Karpas-422 (cell line): ENCODE measurements at places on chromosomes 3 and 15.

- DNase-seq = no peak
Observed at GRCh38 chr3:30098653-30099455, 507.5 kb upstream of the TGFBR2 start.

GRCh38 chr3:13588993-13589392 lies 40.1 kb downstream of the FBLN2 start:
- no peak for DNase-seq

DNA sequence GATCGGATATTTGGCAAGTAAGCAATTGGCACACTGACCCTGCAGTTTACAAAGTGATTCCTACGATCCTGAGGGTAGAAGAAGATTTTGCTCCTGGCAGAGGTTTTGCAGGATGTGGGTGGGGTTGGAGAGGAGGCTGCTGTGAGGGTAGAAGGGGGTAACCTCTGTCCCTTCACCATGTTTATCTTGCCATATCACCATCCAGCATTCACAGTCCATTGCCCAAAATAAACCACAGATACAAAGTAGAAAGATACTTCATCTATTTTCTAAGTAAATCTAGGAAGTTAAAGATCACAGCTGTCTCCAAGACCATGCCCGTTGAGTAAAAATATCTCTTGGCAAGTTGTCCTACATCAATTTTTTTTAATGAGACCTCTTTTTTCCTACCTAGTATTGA lies 51.6 kb downstream of the LIPC start:
- no peak for DNase-seq

- DNase-seq = no peak
Observed at GRCh38 chr3:40899286-40899712, 300.0 kb upstream of the CTNNB1 start.

DNA sequence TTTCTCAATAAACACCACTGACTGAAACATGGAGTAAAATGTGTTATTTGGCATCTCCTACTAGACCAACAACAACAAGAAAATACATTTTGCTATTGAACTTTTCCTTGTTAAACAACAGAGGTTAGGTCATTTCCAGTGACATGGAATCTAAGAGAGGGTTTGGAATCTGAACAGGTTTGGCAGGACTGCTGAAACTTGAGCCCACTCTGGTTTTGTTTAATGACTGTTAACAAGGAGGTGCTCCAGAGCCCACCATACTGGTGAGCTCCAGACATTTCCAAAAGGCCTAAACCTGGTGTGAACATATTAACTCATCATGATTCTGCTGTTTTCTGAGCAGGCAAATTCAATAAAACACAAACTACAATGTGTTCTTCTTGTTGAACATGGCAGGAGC lies 330.7 kb upstream of the TRIM42 start:
- no peak for DNase-seq

- DNase-seq = no peak
Observed at GRCh38 chr15:72562386-72562785, 88.3 kb downstream of the ARIH1 start.

GRCh38 chr15:90471769-90472168 lies 58.0 kb upstream of the CRTC3 start:
- DNase-seq = no peak

GRCh38 chr3:58334013-58334321 lies 1.3 kb downstream of the PXK start:
- peak; percentile 57 for DNase-seq

DNA sequence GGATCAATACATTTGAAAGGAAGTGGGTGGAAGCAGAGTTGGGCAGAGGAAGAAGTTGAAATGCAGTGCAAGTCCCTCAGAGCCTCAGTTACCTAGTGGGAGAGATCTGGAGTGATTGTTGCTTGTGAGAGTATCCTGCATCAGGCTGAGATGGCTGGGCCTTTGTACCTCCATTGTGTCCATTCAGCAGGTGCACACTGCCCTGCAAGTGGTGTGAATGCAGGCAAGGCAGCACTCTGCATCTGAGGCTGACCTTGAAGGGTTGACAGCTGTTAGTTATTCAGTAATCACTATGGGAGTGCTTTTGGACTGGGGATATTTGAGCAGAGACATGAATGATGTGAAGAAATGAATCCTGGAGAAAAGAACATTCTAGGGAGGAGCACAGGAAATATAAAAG lies 25.2 kb downstream of the ATP6V1A start:
- no peak for DNase-seq
